ENCODE measurements at places on chromosomes 3 and 15.
A peak's percentile ranks its signal among the peaks of the same experiment; 100 is the strongest.

DNA sequence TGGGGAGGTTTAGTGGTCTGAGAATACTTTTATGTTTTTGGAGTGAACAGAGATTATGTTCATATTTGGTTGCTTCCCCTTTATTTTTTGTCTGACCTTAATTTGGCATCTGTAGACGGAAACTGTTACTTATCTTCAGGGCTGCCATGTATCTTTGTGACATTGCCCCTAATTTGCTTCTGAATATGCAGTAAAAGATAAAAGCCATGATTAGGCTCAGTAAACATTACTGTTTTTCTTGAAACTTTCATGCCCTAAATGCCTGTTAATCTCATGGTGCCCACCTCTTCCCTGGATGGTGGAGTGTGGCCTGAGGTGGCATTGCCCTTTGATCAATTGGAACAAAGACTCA lies 106.7 kb downstream of the C3orf70 start:
- no peak for DNase-seq

DNA sequence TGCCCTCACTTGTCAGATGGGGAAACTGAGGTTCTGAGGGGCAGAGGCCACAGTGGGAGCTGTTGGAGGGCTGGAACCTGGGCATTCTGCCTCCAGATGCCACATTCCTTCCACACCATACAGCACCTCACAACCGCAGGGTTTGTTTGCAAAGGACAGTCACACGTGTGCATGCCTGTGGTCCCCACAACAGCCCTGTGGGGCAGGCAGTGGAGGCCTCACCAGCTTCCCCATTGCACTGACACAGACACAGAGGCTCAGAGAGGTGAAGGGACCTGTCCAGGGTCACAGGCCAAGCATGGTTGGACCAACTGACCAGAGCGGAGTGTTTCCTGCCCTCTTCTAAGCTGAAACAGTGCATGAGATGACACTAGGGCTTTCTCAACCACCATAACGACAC lies 75.2 kb upstream of the SEC13 start:
- no peak for DNase-seq

- no peak for DNase-seq
Measured at GRCh38 chr3:157713101-157713500, 209.9 kb upstream of the VEPH1 start.

DNA sequence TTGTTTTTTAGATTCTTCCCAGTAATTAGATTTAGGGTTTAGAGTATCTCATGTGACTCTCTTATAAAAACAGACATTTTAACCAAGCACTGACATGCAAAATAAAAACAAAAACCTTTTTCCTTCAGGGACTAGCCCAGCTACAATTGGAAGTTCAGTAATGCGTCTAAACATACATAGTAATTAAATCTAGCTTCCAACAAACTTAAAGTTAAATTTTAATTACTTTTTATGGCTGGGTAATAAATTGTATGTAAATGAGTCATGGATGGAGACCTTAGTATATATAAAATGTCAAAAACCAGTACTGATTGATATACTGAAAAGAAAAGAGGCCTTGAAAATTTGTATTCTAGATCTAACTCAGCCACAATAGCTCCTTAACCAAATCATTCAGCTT lies 43.6 kb upstream of the AP4E1 start:
- no peak for DNase-seq

GRCh38 chr3:119401069-119401468 lies 62.3 kb downstream of the TMEM39A start:
- DNase-seq, result no peak

- peak; percentile 99 for DNase-seq
Measured at GRCh38 chr3:148178503-148178902, 519.2 kb upstream of the AGTR1 start.

DNA sequence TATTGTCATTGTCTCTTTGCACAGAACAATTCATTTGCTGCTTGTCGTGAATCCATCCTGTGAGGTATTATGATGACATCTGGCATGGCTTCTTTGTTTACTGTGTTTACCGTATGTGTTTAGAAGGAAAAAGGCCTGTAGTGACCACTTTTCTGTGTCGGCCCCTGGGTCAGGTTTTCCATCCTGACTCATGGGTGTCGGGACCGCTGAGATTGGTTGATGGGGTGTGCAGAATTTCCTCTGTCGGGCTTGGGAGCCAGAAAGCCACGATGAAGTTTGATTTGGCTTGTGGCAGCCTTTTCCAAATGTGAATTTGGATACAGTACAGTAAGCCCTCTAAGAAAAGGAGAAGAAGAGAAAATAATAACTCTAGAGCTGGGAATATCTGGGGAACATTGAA lies 113.5 kb downstream of the FNDC3B start:
- no peak for DNase-seq

DNA sequence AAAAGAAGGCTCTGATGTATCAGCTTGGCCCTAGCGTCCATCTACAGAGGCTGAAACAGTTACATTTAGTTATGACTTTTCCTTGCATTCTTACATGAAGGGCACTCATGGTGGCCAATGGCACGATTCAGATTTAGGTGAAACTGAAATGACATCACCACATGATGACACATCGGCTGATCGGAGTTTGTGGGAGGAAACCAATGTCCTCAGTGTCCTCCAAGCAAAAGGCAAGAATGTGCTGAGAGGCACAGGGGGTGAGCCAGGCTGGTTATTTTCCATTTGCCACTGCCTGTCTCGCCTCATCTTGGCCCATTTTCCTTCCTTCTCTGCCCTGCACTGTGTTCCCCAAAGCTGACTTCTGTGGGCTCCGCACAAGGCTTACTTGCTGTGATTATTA lies 34.4 kb downstream of the TARS3 start:
- DNase-seq, result no peak

- DNase-seq, result no peak
Measured at GRCh38 chr15:91068436-91068835, 31.6 kb upstream of the SV2B start.

DNA sequence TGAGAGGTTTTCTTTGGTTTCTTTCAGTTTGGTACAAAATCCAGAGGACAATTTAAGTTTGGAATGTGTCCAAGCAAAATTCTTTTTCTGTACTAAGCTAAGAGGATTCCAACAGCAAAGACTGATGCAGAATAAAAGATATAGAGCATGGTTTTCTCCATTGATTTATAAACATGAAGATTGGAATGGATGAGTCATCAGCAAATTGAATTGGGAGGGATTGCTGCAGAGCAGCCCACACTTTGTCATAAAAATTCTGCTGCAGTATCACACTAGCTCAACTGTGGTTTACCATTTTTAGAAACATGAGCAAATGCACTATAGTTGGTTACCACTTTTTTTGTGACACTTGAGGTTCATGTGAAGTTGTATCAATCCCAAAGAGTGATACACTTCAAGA lies 16.1 kb upstream of the LARP6 start:
- no peak for DNase-seq

DNA sequence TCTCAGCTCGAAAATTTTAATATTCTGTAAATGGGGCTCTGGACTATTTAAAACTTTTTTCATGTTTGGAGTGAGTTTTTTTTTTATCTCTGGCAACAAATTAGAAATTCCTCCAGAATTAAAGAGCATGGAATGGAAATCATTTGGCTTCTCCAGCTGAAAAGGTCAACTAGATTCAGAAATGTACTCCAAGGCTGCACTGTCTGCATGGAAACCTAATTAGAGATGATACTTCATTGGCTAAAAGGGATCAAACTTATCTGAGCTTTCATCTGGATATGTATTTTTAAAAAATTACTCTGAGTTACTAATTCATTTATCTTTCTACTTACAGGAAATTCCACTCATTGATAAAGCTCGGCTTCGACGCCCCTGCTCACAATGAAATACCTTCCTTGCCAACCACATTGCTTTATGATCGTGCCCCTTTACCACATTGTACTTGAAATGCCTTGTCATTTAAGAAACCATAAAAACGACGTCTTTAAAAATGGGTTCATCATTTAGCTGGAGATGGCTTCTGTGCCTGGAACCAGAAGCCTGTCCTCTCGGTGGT lies 285.5 kb upstream of the ICE2 start:
- DNase-seq, result no peak

- no peak for DNase-seq
Measured at GRCh38 chr15:41565702-41566101, 6.7 kb downstream of the TYRO3 start.

DNA sequence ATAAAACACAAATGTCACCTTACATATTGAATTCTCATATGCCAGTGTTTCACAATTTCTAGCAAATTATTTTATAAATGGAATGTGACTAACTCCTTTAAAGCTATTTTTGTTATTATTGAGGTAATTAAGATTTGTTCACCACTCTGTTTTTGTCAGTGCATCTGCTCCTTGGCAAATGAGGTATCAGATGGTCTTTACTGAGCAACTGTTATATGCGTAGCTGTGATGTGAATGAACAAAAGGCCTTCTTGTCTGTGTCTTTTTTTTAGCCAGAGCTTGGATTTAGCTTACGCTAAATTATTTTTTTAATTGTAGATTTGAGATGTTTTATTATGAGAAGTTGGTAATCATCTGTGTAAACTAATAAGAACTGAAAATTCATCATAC lies 125.3 kb downstream of the IL5RA start:
- no peak for DNase-seq
